AG08396 (cell line): ENCODE measurements at places on chromosomes 2 and 18.
A peak's percentile ranks its signal among the peaks of the same experiment; 100 is the strongest.

- DNase-seq = no peak
Observed at GRCh38 chr2:55518841-55519165, 715 bp upstream of the CFAP36 start.

GRCh38 chr2:8536686-8537561 is 144.9 kb upstream of the ID2 start:
- no peak for DNase-seq

DNA sequence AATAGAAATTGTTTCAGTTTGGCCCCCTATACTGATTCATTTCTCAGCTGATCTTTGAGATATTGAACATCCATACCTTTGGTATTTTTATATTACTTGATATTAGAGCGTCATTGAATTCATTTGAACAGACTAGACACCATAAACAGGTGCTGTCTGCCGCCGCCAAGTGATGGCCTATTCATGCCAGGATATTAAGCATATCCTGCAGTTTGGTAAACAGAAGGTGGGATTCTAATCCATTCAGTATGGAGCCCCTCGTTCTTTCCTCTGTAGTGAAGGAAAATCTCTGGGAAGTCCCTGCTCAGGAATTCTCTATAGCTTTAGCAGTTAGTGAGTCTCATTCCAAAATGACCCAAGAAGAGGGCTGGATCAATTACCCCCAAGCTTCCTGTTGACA is 23.0 kb upstream of the CD28 start:
- DNase-seq = no peak

- DNase-seq = no peak
Observed at GRCh38 chr2:70125498-70125898, 38.2 kb downstream of the PCBP1 start.

- DNase-seq = no peak
Observed at GRCh38 chr2:236748801-236749200, 179.2 kb downstream of the ACKR3 start.

GRCh38 chr2:16123421-16123820 is 183.1 kb downstream of the MYCN start:
- no peak for DNase-seq

DNA sequence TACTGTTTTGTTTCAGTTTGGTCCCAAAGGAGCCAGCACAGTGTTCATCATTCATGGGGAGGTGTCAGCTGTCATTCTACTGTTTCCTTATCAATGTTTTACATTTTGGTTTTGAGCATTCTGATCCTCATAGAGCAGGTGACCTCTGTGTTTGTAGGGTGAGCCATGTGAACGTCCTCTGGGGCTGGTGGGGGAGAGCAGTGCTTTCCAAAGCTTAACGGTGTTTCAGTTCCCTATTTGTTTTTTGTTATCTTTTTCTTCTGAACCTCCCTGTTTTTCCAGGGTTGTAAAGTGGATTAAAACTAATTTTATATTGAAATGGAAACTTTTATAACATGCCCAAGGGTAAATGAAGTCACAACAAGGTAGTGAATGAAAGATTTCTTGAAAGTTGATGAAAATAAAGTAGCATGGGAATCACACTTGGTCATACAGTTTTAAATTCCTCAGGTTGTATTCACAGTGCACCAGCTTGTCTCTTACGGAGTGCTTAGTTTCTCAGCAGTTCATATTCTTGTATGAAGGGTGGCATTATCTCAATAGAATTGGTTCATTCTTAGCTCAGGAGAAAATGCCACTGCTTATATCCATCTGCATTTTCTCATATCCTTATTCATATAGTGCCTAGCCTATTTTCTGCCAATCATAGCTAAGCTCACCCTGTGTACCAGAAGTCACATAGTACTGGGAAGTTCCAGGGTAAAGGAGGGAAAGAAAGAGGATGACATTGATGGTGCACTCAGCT is 54.5 kb downstream of the MAP4K4 start:
- no peak for DNase-seq

- DNase-seq = no peak
Observed at GRCh38 chr2:65227020-65227455, 593 bp upstream of the ACTR2 start.

GRCh38 chr2:185668710-185669109 is 69.9 kb upstream of the FSIP2 start:
- DNase-seq = no peak

GRCh38 chr18:50097702-50098101 is 97.2 kb downstream of the MYO5B start:
- peak; percentile 29 for DNase-seq

- DNase-seq = peak; percentile 33
Observed at GRCh38 chr2:48651158-48651790, 33.6 kb downstream of the GTF2A1L start.
